ENCODE measurements at places on chromosomes 4 and X.

DNA sequence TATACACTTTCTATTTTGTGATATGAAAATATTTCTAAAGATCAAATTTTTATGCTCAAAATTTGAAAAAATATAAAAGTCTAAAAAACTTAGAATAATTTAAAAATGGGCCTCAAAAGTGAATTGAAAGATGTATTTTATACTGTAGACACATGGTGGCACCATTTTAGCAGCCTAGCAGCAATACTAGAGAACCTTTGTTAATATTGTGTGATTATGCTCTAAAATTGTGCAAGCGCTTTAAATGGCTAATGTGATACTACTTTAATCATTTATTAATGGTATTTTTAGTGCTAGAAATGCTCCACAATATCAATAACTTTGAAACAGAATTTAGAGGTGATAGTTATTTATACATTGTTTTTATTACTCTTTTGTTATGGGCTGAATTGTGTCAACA, 3.7 kb upstream of the GUF1 start:
- DNase-seq, result peak; percentile 2

- no peak for DNase-seq
Observed at GRCh38 chr4:38164346-38164745, 204.1 kb downstream of the PTTG2 start.

GRCh38 chr4:7423391-7423790, 11.3 kb downstream of the PSAPL1 start:
- DNase-seq, result no peak

- no peak for DNase-seq
Observed at GRCh38 chrX:137896123-137896522, 330.2 kb downstream of the ZIC3 start.
